Stimulated activated CD4-positive, alpha-beta T cell treated with anti-CD3 and anti-CD28 coated beads, TNF-alpha, amount 100 ng/mL, for 24 hours (primary cell): ENCODE measurements at places on chromosomes 4 and X.

GRCh38 chrX:130529531-130529930 lies 127.7 kb downstream of the RBMX2 start:
- no peak for DNase-seq

- DNase-seq, result no peak
Observed at GRCh38 chr4:155140889-155141288, 67.5 kb upstream of the NPY2R start.

GRCh38 chr4:4422856-4423499 lies 36.1 kb downstream of the NSG1 start:
- no peak for DNase-seq

DNA sequence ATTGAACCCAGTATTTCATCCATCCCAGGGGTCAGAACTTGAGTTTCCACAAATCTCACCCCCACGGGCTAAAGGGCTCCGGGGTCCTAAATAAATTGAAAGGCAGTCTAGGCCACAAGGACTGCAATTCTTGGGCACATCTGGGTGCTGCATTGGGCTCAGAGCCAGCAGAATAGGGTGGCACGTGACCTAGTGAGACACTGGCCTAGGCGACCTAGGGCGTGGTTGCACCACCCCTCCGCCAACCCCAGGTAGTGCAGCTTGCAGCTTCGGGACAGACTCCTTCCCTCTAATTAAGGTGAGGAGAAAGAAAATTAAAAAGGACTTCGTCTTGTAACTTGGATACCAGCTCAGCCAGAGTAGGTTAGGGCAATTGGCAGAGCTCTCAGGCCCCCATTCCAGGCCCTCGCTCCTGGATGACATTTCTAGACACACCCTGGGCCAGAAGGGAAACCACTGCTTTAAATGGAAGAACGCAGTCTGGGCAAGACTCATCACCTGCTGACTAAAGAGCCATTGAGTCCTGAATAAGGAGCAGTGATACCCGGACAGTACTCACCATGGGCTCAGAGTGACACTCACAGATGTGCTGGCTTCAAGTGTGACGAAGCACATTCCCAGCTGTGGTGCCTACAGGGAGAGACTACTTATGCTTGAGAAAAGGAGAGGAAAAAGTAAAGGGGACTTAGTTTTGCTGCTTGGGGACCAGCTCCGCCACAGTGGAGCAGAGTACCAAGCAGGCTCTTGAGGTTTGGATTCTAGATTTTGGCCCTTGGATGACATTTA lies 735.4 kb downstream of the FSTL5 start:
- DNase-seq, result no peak

DNA sequence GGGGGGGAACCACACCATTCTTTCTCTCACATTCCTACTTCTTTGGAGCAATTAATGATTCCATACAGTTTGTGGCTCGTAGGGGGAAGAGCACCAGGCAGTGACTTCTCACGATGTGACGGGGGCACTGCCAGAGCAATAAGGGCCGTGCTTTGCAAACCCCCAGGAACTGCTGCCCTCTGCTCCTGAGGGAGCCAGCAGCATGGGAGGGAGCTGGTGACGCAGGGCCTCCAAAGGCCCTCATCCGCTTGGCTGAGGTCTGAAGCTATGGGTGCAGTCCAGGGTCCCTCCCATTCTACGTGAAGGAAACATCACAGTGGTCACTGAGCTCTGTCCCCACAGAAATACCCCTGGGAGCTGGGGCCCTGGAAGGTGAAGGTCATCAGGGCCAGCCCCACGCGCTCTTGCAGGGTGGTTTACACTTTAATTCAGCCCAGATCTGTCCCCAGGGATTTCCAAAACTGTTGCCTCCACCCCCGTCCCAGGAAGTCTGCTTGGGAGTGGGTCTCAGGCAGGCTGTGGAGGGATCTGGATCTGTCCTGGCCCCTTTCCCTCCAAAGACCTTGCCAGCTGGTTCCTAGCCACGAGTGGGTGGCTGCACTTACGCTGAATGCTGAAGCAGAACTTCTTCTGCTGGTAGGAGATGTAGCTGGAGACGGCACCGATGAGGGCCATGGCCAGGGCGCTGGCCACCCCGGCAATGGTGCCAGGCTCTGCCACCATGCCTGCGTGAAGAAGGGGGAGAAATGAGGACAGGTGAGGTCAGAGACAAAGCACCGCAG lies 82.6 kb downstream of the MTMR1 start:
- no peak for DNase-seq

- no peak for DNase-seq
Observed at GRCh38 chr4:100061835-100062234, 111.8 kb upstream of the H2AZ1 start.

DNA sequence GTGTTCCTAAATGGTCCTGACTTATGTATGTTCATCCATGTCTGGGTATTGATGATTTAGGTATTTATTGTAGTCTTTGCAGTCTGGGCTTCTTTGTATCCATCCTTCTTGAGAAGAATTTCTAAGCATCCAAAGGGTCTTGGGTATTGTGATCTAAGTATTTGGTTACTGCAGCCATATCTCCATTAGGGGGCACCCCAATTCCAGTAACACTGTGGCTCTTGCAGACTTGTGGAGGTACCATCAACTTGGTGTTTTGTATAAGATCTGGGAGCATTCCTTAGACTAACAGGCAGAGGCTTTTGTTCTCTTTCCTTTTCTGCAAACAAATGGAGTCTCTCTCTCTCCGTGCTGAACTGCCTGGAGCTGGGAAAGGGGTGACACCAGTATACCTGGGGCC lies 113.7 kb upstream of the NEXMIF start:
- no peak for DNase-seq

- no peak for DNase-seq
Observed at GRCh38 chrX:329291-329910, 10.8 kb upstream of the GTPBP6 start.

DNA sequence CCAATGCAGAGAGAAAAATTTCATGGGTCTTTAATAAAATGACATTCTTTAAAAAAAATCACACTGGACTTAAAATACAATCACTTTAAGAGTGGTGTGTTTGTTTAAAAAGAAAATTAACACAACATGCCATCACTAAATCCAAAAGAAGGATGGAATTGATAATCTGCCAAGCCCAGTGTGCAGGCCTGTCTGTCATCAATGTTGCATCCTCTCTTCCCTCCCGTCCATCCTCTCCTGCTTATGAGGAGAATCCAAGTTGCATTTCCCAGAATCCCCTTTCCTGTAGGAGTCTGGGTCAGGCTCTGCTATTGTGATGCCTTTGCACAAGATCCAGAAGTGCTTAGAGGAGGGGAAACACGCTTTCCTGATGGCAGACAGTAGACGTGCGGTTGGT lies 169.4 kb downstream of the MID1 start:
- DNase-seq, result no peak

DNA sequence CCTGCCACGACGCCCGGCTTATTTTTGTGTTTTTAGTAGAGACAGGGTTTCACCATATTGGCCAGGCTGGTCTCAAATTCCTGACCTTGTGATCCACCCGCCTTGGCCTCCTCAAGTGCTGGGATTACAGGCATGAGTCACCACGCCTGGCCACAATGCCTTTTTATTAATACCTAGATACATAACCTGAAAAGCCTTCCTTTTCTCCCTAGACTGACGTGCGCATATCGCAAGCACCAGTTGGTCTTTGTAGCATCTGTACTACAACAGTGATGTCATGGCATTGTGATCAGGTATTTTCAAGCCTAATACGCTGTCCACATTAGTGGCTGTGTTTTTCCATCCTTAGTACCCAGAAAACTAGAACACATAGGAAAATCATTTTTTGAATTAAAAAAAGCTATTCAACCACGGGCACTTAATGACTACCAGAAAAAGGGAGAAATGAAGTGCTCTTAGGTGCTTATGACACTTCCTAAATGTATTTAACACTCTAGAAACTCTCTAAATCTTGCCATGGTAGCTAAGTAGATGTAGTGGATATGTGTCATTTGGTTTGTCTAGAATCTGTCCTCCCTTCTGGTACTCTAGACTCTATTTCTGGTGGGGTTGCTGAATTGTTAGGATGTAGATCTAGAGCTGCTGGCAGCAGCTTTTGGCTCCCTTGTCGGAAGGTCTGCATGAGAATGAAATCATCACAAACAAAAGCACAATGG lies 707.8 kb downstream of the STIM2 start:
- no peak for DNase-seq

GRCh38 chr4:168831919-168832762 lies 177.9 kb downstream of the CBR4 start:
- peak; percentile 8 for DNase-seq

DNA sequence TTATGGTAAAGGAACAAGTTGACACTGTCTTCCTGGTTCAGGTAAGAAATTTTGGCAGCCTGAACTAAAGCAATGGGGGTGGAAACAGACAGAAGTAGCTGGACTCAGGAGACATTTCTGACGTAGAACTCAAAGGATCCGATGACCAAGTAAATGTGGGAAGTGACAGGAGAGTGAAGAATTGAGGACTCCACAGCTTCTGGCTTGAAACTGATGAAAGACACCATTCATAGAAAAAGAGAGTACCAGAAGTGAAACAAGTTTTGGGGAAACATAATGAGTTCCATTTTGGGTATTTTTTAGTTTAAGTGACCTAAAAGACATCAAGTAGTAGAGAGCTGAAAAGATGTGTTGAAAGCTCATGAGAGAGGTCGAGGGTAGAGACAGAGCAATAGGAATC lies 5.7 kb downstream of the FAM120C start:
- no peak for DNase-seq

- no peak for DNase-seq
Observed at GRCh38 chr4:8353912-8354453, 84.4 kb downstream of the HTRA3 start.

GRCh38 chrX:42954880-42955279 lies 176.9 kb upstream of the PPP1R2C start:
- DNase-seq, result no peak

- no peak for DNase-seq
Observed at GRCh38 chr4:24742773-24743172, 52.6 kb upstream of the SOD3 start.

GRCh38 chr4:64538219-64538618 lies 129.0 kb upstream of the TECRL start:
- DNase-seq, result no peak

DNA sequence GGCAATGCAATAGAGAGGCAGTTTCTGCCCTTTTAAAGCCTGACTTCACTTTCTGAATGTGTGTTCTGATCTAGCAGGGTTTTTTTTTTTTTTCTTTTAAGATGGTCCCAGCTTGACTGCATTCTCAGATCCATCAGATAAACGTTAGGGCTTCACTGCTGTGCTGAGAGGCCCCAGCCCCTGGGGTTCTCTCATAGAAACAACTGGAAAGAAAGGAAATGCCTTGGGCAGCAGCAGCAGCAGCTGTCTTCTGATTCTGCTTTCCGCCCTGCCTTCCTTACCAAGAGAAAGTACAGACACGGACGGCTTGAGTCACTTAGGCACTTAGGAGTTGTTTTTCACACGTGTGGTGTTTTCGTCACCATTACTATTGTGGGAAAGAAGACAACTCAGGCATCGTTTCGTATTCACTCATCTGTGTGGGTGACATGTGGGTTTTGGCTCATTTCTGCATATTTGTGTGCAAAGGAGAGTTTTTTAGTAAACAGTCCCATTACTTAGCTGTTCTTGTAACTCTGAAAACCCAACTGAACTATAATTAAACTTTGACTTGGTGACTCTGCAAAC lies 172.0 kb downstream of the PTTG2 start:
- DNase-seq, result peak; percentile 58

- no peak for DNase-seq
Observed at GRCh38 chr4:23874536-23874901, 15.3 kb downstream of the PPARGC1A start.

DNA sequence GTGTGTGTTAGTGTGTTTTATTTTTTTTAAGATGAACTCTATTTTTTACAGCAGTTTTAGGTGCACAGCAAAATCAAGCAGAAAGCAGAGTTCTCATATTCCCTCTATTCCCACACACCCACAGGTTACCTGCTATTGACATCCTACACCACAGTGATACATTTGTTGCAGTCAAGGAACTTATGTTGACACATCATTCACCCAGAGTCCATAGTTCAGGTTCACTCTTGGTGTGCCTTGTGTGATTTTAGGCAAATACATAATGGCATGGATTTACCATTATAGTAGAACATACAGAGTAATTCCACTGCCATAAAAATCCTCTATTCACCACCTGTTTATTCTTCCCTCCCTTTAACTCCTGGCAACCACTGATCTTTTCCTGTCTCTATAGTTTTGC lies 28.7 kb downstream of the DIAPH2 start:
- DNase-seq, result no peak

GRCh38 chr4:83440148-83440814 lies 15.3 kb downstream of the HELQ start:
- DNase-seq, result no peak

DNA sequence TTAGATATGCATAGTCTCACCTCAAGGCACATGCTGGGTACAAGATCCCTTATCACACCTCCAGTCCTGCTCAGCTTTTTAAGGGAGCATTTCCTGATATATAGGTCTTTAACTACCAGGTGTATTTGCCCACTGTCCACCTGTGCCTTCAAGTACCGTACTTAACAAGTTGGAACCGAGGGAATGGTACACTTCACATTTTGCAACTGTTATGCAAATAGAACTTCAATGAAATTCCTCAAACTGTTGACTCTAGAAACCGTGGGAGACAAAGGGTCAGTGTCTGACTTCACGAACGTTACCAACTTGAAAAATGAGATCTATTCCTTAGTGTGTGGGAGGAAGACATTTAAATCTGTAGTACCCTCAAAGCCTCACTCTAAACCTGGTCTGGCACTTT lies 5.2 kb downstream of the TRIM2 start:
- DNase-seq, result no peak

DNA sequence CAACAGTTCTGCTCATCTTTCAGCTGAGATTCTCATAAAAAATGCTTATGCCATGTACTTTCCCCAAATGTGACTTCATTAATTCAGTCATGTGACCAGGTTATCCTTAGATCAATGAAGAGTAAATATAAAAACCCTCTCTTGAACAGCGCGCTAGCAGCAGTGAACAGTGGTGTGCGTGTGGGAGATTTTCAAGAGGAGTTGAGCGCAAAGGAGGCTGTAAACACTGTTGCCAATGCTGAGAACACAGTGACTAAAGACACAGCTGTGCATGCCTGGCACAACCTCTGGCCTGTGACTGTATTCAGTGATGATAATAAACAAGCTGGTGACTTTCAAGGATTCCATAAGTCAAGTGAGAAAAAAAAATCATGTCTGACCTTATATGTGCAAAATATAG lies 25.1 kb downstream of the MSX1 start:
- DNase-seq, result no peak

- DNase-seq, result no peak
Observed at GRCh38 chr4:6516762-6517161, 44.3 kb upstream of the PPP2R2C start.

- no peak for DNase-seq
Observed at GRCh38 chrX:71067089-71067488, 1.0 kb downstream of the SNX12 start.

- DNase-seq, result no peak
Observed at GRCh38 chrX:120308558-120308957, 2.7 kb downstream of the TMEM255A start.

GRCh38 chrX:48083212-48083611 lies 11.8 kb upstream of the ZNF630 start:
- peak; percentile 21 for DNase-seq
